ENCODE measurements at places on chromosomes 3 and 15.

DNA sequence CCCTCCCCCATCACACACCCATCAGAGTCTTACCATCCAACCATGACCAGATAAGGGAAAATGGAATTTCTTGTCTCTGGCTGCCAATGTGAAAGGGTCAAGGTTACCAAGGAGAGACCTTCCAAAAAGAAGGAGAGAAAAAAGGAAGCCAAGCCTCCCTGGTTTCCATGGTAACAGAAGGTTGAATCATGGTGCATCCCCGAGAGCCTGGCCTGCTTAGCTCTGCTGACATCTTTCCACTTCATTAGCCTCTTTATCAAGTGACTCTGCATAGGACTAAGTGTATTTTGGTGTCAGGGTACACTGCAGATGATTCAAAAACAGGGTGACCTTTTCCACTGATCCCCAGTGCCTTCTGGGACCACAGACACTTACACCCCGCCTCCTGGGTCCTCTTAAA lies 225.7 kb upstream of the PPP2R3A start:
- DNase-seq = no peak

- DNase-seq = no peak
These were observed 76.5 kb downstream of the AQR start for GRCh38 chr15:34892963-34893591.

DNA sequence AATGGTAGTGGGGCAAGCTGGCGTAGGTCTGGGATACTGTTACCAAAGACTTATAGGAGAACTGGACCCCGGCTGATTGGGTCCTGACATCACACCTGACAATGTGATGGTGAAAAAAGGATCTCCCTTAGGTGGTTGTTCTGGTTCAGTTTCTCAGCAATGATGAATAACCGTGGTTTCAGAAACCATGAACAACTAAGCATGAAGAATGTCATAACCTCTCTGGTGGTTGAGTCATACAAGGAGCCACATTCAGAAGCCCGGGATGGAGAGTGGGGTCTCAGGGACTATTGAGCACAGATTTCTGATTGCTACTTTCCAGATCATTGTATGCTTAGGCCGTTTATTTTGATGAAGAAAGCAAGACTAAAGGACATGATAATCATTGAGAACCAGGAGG lies 17.4 kb downstream of the GPR160 start:
- peak; percentile 42 for DNase-seq

GRCh38 chr3:171900446-171900845 lies 57.3 kb downstream of the TMEM212 start:
- DNase-seq = no peak

GRCh38 chr3:158711886-158712285 lies 20.4 kb downstream of the RARRES1 start:
- DNase-seq = no peak

DNA sequence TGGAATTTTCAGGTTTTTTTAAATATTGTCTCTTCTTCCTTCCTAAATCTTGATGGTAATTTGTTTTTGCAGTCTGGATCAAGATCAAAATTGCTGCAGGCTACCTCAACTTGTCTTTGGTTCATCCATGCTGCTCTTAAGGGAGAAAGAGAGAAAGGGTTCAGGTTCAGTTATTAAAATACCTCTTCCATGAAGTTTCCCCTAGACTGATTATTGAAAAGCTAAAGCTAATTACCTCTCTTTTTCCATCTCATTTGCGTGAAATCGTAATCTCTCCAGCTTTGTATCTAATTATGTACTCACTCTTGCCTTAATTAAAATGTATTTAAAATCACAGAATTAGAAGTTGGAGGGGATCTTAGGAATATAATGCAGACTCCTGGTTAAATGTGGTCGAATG lies 52.7 kb downstream of the SLC28A2 start:
- no peak for DNase-seq

GRCh38 chr3:34626699-34627098 lies 828.3 kb downstream of the PDCD6IP start:
- DNase-seq = no peak

- no peak for DNase-seq
These were observed 361.6 kb upstream of the NR2F2 start for GRCh38 chr15:95968856-95969255.

DNA sequence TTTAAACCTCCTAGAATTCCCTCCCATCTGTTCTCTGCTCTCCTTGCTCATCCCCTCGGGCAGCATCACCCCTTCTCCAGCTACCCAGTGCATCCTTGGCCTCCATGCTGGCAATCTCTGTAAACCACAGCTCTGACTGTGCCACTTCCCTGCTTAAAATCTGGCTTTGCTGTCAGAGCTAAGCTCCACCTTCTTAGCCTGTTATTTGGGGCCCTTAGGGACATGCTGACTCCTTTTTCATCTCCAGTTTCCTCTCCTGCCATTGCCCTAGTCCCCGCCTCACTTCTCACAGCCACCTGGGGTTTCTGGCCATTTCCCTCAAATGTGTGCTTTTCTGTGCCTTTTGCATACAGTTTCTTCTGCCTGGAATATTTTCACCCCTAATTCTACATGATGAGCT lies 5.7 kb downstream of the SLC6A20 start:
- no peak for DNase-seq

GRCh38 chr3:38173834-38174418 lies 8.6 kb downstream of the OXSR1 start:
- DNase-seq = no peak

- no peak for DNase-seq
These were observed 1026.6 kb downstream of the ROBO1 start for GRCh38 chr3:78741066-78741645.

GRCh38 chr3:14174483-14174882 lies 3.9 kb downstream of the XPC start:
- no peak for DNase-seq

GRCh38 chr3:39644176-39644575 lies 165.2 kb upstream of the MYRIP start:
- DNase-seq = no peak

- DNase-seq = no peak
These were observed 831.7 kb upstream of the ARPP21 start for GRCh38 chr3:34807611-34808010.

DNA sequence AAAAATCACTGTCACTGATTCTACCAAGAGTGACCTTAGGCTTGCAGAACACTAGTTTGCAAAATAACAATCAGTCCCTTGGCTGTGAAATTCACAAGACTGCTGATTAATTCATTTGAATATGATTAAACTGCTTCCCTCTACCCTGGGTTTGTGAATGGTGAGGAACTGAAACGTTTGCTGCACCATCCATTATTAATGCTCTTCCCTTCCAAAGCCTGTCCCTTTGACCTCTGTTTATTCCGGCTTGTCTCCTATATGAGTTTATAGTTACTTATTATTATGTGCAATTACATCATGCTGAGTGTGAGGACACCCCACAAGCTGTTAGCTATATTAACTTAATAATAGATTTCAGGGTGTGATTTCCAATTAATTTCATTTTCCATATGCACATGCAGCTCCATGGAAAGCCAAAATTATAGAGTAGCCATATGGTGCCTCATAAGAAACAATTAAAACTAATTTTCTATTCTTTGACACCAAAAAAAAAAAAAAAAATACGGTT lies 96.5 kb downstream of the SUCLG2 start:
- no peak for DNase-seq

- no peak for DNase-seq
These were observed 38.3 kb downstream of the HMG20A start for GRCh38 chr15:77459031-77459430.

- no peak for DNase-seq
These were observed 503.8 kb upstream of the ARRDC4 start for GRCh38 chr15:97456521-97457202.

DNA sequence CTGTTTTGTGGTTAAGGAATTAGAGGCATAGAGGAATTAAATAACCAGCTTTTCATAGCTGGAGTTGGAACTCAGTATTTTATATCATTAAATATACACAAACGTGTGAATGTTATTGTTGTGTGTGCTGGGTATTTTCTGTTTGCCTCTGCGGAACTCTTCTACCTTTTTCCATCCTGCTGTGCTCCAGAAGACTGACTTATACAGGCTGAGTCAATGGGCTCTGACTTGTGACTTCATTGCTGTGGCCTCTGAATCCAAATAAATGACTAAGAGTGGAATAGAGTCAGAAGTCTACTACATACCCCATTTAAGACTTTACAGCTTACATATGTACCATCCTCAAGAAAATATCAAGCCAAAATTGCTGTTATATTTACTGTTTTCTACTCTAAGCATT lies 17.6 kb downstream of the ARIH1 start:
- DNase-seq = no peak

- DNase-seq = no peak
These were observed 51.0 kb downstream of the TPRA1 start for GRCh38 chr3:127539366-127540060.

DNA sequence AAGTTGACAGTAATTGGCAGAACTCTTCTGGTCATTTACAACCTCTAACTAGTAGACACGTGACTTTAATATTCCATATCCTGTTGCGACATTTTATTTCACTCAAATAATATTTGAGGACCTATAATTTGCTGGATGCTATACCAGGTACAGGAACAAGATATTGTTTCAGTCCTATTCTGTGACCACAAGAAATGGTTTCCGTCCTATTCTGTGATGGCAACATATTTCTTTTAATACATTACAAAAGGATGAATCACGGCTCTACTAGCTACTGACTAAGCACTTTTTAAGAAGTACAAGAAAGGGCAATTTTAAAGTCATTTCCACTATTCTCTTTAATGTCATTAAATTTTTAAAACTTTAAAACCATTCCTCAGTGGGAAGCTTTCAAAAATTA lies 400.2 kb downstream of the CNTN3 start:
- DNase-seq = no peak

GRCh38 chr3:56157693-56158362 lies 310.4 kb downstream of the ERC2 start:
- DNase-seq = no peak

- DNase-seq = no peak
These were observed 369.6 kb upstream of the AZI2 start for GRCh38 chr3:28718074-28718849.

DNA sequence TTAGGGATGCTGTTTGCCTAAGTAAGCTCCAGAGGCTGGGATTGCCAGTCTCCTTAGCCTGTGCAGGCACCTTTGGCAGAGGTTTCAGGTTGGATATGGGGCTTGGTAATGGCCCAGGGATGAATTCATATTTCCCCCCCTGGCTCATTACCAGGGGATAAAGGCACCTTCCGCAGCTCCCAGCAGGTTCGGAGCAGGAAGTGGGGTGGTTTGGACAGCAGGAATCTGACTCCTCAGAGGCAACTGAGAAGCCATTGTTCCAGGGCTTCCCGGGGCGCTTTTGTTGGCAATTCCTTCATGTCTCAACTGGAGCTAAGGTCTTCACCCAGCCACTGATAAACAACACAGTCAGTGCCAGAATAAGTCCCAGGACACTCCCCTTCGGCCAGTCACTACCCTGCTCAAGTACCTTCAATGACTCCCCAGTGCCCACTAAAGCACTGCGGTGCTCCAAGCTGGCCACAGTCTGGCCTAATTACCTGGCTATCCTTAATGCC lies 85.3 kb upstream of the SLC6A6 start:
- DNase-seq = no peak

DNA sequence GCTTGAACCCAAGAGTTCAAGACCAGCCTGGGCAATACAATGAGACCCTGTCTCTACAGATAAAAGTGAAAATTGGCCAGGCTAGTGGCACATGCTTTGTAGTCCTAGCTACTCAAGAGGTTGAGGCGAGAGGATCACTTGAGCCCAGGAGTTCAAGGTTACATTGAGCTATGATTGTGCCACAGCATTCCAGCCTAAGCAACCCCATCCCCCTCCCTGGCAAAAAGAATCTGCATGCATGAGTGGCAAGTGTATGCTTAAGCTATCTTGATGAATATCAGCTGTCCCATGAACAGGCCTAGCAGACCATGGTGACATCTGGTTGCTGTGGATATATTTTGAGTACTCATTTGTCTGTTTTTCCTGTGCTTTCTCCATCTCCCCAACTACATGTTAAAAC lies 4.7 kb downstream of the ATRIP start:
- DNase-seq = no peak

DNA sequence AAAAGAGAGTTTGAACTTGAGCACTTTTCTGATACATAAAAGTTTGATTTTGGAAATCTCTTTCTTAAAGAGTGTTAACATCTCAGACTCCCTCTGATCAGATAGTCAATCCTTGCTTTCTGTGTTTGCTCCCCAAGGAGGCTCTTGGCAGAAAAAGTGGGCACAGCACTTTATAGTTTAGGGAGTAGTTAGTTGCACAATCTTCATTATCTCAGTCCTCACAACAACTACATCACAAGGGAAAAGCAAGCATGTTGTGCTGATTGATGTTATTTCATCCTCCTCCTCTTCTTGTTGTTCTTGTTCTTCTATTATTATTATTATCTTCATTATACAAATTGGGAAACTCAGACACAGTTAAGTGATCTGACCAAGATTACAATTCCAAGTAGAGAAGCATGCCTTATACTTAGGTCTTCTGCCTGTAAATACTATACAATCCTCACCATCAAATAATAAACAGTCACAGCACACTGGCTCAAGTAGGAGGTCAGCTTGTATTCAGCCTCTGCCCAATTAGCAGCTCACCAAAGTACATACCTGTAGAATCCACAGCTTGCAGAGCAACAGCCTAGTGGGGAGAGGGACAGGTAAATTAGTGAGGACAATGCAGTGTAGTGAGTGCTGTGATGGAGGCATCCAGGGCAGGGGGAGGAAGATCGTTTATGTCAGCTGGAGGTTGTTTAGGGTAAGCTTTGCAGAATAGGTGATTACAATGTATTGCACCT lies 304.1 kb upstream of the MME start:
- no peak for DNase-seq

GRCh38 chr3:124498891-124499290 lies 231.4 kb upstream of the UMPS start:
- no peak for DNase-seq

DNA sequence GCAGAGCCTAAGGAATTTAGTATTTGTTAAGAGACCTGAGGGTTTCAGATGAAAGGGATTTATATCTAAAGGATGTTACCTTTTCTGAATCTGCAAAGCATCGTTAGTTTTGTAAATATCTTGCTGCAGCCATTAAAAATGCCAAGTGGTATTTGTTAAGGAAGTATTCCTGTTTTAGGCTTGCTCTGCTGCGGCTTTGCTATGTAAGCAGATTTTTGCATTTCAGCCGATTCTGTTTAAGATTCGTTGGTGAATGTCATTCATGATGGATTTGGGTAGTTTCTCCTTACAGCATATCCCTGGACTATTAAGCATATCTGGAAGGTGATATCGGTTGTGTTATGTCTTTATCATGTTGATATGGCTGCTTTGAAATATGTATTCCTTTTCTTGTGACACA lies 1.0 kb downstream of the USP8 start:
- no peak for DNase-seq

DNA sequence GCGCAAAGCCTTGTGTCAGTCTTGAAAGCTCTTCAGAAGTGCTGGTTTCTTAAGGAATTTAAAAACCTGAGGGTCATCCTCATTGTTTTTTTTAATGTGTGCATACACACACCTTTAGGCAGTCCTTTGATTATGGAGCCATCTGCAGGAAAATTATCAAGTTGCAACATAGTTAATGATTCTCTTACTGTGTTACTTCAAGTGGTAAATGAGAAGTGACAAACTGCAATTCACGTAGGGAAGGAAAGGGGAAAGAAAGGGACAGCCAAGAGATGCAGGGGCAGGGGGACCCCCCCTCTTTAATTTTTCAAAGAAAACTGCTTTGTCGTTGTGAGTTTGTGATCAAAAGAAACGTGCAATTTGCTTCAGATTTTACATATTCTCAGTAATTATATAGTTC lies 162.4 kb upstream of the CGNL1 start:
- no peak for DNase-seq

Data from activated T-cell treated with anti-CD3 and anti-CD28 coated beads, Interleukin-2, amount 50 U/mL, for 48 hours (primary cell).